ENCODE measurements at places on chromosomes 2 and 18.

DNA sequence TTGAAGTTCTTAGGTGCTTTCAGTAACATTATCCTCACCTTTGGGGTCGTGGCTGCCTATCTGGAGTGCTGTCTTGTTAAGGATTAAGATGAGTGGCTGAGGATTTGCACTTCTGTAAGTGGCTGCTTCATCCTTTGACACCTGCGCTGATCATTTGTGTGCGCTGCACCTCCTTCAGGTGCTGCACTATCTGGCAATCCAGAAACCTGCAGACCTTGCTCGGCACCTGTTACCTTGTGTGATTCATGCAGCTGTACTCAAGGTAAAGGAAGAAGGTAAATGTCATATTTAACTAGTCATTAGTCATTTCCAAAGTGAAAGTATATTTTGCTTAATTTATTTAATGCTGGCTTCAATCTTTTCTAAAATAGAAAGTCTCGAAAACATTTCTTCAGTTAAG is 110.3 kb downstream of the RAB3GAP1 start:
- no peak for DNase-seq

DNA sequence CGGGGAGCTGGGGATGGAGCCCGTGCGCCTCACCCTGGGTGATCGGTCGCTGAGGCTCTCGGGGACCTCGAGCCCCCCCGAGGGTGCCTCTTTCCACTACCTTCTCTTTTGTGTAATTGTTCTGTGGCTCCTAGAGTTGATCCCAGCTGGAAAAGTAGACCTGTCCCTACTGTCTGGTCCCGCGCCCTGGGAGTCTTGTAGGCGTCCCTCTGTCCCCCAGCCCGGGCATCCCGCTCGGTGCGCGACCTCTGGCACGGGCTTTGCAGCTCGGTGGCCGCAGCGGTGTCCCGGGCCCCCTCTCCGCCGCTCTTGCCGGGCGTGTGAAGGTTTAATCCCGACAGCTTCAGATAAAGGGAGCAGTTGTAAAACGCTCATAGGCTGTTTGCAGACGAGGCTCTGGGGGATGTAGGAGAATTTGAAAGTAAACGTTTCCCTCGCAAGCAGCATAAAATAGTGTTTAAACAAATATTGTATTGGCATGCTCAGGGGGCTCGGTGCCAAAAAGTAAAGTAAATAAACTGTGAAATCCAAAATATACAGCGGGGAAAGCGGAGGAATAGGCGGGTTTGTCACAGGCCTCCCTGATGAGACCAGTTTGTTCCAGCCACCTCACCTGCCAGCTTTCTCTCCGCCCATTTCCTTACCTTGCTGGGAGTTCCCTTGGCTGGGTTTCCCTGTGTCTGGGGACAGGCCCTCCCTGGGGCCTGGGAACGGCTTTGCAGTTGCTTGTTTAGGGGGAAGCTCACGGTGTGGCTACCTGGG is 1.9 kb downstream of the GLI2 start:
- DNase-seq: peak; percentile 68

DNA sequence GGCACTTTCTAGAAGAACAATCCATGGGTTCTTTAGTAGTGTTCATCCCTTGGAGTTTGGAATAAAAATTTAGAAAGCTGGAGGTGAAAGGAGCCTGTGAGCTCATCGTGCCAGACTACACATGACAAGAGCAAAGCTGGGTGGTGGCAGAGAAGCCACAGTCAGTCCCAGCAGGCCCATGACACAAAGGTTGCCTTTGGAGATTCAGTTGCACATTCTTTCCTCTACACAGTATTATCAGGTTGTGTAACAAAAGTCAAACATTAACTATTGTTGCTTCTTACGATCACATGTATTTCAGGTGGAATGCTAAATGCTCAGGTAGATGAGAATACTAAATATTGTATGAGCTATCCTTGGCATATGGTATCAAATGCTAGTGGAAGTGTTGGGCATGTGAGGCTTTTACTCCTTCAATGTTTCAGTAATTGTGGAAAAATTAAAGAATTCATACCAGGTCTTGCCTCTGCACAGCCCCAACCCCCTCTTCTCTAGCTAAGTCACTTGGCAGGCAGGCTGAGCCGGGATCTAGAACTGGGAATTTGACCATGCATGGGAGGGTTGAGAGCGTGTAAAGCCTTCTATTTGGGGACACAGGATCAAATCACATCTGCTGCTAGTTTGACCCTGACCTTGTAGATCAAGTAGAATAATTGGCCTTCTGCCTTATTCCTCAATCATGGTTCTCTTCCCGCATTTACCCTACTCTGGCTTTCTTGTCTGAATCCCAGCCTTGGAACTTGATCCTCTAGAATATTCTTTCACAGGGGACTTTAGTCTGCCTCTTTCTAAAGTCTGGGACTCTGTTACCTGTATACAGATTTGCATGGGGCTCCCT is 230.9 kb downstream of the GCA start:
- no peak for DNase-seq

- DNase-seq: peak; percentile 35
These were observed 231.7 kb downstream of the PARD3B start for GRCh38 chr2:204776781-204777559.

GRCh38 chr18:63433334-63433866 is 11.1 kb upstream of the VPS4B start:
- DNase-seq: peak; percentile 29

DNA sequence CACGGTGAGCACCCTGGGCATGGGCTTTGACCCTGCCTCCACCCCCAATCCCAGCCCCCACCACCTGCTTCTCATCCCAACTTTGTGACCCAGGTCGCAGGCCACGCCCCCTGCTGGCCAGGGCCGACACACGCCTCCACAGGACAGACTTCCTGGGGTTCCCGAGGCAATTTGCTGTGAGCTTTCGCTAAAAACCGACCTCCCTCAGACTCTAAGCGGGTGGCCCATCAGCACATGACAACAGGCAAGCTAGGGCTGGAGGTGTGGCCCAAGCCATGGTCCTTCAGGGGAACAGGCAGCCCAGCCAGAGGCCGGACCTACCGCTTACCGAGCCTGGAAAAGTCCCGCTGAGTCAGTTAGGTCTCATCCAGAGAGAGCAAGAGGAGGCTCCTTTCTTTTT is 31.9 kb downstream of the C1QL2 start:
- DNase-seq: peak; percentile 2

DNA sequence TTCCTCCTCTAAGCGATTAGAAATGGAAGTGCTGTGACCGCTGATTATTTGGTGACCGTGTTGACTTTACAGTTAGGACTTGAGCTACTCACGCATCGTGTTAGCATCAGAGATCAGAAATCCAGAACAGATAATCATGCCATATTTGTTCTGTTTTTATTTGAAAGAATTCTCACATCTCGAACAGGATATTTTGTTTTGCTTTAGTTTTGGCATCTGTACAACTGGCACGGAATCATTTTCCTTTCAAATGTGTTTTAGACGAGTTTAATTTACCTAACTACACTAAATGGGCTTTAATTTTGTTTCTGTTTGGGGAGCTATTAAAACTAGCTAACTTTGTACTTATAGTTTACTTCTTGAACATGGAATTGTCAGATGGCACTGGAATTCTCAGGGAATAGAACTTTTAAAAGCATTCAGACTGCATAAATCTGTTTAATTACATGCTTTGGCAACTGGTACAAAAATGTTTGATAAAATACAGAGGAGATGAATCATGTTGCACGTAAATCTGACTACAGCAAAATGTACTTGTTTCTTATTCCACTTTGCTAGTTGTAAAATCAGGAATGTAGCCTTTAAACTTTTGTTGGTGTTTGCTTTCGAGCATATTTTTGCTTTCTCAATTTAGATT is 1.4 kb downstream of the ITPRID2 start:
- DNase-seq: peak; percentile 53

DNA sequence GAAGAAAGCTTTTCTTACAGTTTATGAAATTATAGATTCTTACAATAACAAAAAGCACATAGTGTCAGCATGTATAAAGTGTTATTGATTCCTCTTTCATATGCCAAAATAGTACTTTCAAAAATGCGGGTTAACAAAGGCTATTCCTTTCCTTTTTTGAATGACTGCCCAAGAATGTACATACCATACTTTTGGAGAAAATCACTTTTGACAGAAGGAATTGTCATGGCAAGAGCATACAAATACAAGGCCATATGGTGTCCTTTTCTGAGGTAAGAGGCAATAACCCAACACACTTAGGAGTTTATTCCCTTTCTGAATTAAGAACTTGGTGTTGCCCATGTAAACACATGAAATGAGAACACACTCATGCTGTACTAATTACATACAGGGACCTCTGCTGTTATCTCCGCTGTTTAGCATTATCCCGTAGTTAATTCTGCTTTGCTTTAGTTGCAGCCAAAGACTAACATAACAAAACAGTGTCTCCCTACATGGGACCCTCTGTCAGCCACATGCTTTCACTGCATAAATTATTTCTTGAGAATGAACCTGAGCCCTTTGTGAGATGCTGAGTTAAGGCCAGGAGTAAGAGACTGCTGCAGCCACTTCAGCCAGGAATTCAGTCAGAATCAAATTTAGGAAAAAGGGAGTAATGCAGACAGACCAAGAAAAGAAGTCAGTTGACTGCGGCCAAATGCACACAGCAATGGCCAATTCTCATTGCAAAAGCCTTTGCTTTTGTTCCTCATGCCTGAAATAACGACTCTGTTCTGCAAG is 67.0 kb downstream of the CDH2 start:
- peak; percentile 75 for DNase-seq

GRCh38 chr2:204127238-204127637 is 190.7 kb downstream of the ICOS start:
- no peak for DNase-seq

- DNase-seq: no peak
These were observed 1.1 kb downstream of the NAT8 start for GRCh38 chr2:73640946-73641766.

DNA sequence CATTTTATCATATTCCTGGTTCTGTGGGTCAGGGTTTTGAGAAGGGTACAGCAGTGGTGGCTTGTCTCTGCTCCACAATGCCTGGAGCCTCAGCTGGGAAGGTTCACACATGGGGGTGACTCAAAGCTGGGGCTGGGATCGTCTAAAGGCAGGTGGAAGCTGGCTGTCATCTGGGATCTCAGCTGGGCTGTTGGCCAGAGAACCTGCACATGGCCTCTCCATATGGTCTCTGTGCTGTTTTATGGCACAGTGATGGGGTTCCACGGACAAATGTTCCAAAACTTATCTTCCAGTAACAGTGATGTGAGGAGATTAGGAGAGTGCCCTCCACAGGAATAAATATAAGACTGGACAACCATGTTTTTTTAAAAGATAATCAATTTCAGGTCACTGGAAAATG is 191.4 kb downstream of the SS18 start:
- DNase-seq: no peak

- no peak for DNase-seq
These were observed 309.5 kb upstream of the LYPD1 start for GRCh38 chr2:132979339-132980093.

DNA sequence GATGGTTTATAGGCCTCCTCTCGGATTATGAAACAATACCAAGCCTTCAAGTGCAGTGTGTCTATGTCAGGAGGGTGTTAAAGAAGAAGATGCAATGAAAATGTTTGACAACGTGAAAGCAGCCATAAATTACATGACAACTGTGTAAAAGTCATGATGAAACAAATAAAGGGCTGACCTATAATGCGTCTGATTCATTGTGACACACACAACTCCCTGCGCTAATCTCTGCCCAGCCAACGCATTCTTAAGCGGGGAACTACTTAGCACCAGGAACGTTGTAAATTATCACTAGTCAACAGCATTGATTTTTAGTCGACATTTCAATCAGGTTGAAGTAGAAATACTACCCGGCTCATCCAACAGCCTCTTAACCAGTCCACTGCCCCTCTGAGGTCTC is 26.8 kb downstream of the BCL11A start:
- peak; percentile 62 for DNase-seq

DNA sequence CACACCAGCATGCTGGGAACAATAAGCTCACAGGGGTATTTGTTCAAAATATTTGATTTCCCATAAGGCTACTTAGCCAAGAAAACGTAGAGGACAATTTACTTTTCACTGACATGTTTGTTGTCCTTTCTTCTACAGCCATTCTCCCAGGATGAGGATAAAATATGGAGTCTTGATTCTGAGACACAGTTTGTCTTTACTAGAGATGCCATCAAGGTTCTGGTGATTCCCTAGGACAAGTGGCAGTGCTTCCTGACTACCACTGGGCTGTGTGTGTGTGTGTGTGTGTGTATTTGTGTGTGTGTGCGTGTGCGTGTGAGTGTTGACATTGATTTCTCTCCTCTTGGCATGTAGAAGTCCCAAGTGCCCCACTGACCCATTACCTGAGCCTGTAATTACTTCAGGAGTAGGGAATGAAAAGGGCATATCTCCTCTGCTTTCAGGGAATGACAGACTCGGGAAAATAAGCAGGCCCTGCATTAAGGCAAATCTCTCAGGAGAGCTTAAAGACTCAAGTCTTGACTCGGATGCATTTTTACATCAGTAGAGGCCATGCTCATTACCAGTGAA is 761.6 kb downstream of the DCC start:
- no peak for DNase-seq

- no peak for DNase-seq
These were observed 13.6 kb upstream of the RAB10 start for GRCh38 chr2:26020231-26020640.

DNA sequence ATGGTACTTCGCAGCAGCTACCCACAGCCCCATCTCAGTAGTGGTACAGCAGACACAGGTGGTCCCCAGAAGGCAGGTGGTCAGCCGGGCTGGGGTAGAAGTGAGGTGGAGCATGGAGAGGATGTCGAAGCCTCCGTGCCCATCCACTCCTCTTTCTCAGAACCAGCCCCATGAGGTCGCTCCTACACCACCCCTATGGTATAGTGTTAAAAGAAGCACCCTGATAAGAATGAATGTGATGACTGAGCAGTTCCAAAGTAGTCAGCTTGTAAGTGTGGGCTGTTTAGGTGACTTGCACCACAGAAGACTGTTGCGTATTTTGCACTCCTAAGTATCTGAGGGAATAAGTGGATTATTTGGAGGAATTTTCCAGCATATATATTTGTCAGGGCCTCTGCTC is 111.3 kb downstream of the WDSUB1 start:
- no peak for DNase-seq

GRCh38 chr2:72719416-72719815 is 106.4 kb downstream of the EXOC6B start:
- peak; percentile 3 for DNase-seq

GRCh38 chr2:128413718-128414341 is 95.2 kb upstream of the HS6ST1 start:
- peak; percentile 26 for DNase-seq

GRCh38 chr2:11527001-11527400 is 6.8 kb upstream of the GREB1 start:
- no peak for DNase-seq
